ENCODE measurements at places on chromosomes 7 and 10.

GRCh38 chr10:107583974-107584373 lies 419.5 kb upstream of the SORCS1 start:
- DNase-seq, result no peak

DNA sequence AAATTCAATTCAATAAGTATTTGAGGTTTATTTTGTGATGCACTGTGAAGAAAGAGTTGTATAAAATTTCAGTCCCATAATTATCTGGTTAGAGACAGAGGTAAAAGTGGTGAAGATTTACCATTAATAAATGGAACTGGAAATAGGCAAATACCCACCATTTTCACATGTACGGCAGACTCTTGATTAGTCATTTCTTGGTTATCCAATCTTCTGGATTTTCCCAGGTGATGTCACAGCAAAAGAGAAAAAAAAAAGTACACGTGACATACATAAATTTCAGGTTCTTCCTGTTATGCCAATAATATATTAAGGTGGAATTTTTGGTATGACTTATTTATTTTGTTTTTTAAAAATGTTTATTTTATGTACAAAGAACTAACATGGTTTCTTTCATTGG lies 26.8 kb downstream of the NT5C3A start:
- DNase-seq, result no peak

GRCh38 chr7:2558629-2559282 lies at the start of gene IQCE:
Gene IQCE, plus strand, starts transcription at chr7:2558979. Its CDS starts 203 bp downstream, at chr7:2559182.
- DNase-seq, result peak; percentile 92

DNA sequence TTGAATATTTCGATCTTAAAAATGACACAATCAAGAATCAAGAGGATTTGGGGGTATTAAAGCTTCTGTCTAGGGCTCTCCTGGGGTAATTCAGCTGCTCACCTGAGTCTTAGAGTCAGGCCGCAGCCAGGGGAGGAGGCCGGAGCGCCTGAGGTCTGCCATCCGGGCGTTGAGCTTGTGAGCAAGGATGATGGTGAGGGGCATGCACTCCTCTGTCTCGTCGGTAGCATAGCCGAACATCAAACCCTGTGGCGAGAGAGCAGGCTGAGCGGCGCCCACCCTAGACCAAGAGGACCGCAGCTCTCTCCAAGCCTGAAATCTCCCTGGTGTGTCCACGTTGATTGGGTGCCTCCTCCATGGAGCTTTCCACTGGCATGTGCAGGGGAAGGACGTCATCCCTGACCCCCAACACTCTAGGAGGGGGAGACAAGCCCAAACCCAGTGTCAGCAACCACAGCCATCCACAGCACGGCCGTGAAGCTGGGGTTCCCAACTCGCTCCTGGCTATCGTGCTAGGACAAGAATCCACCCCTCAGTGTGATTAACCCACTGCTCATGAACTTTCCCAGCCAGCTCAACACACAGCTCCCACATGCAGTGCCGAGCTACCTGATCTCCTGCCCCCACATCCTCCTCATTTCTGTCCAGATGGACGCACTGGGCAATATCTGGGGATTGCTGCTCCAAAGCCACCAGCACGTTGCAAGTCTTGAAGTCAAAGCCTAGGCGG lies 9.2 kb downstream of the MAT1A start:
- DNase-seq, result no peak

GRCh38 chr10:45040921-45041542 lies 40.3 kb downstream of the ZNF22 start:
- DNase-seq, result no peak

GRCh38 chr10:18364987-18365775 lies 225.0 kb downstream of the CACNB2 start:
- no peak for DNase-seq

DNA sequence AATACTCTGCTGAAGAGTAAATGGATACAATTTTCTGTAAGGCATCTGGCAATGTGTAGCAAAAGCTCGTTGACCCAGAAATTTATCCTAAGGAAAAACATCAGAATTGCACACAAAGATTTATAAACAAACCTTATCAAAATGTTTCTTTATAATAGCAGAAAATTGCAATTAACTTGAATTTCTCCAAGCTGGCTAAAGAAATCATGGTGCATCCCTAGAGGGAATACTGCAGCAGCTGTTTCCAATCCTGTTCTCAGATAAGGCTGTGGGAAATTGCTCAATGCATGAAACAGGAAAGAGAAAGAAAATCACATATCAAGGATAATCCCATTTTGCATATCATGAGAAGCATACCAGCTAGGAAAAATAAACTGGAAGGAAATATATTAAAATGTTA lies 18.7 kb downstream of the TACR2 start:
- no peak for DNase-seq

- DNase-seq, result no peak
These were observed 342.7 kb downstream of the THSD7A start for GRCh38 chr7:11489280-11489679.

Data from CD4-positive, alpha-beta T cell treated with Interleukin-12 subunit alpha and Interleukin-12 subunit beta, for 1 hour (primary cell).